ENCODE measurements at places on chromosomes 11 and 22.

GRCh38 chr11:121630041-121630440 lies 177.3 kb upstream of the SORL1-AS1 start:
- no peak for DNase-seq

DNA sequence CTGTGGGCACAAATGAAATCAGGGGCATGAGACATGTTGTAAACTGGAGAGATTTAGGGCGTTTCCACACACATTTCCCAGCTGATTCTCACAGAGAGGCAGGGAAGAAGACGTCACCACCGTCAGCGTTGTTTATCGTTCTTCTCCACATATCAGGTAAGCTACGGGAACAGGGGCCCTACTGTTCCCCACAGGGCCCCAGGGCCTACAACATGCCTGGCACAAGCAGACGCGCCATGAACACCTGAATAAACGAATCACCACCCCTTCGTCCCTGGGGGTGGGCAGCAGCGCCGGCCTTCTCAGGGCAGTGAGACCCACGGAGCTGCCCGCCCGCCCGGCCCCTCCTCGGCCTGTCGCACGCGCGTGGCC lies 342 bp downstream of the EFCAB6 start:
- DNase-seq = no peak

GRCh38 chr11:84035645-84036044 lies 749.5 kb upstream of the CCDC90B start:
- DNase-seq = no peak

- DNase-seq = no peak
Observed at GRCh38 chr22:48366056-48366455, 1461.6 kb downstream of the BRD1 start.

DNA sequence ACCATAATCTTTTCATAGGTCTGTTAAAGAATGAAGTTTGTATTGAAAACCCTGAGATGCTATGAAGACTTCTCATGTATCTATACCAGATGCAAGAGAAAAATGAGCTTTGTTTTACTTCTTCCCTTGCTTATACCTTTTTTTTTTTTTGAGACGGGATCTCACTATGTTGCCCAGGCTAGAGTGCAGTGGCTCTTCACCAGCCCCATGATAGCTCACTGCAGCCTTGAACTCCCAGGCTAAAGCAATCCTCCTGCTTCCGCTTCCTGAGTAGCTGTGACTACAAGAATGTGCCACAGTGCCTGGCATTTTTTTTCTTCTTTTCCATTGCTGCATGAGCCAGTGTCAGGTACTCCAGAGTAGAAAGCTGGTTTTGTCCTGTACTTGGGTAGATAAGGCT lies 10.8 kb downstream of the CEP295 start:
- DNase-seq = no peak

DNA sequence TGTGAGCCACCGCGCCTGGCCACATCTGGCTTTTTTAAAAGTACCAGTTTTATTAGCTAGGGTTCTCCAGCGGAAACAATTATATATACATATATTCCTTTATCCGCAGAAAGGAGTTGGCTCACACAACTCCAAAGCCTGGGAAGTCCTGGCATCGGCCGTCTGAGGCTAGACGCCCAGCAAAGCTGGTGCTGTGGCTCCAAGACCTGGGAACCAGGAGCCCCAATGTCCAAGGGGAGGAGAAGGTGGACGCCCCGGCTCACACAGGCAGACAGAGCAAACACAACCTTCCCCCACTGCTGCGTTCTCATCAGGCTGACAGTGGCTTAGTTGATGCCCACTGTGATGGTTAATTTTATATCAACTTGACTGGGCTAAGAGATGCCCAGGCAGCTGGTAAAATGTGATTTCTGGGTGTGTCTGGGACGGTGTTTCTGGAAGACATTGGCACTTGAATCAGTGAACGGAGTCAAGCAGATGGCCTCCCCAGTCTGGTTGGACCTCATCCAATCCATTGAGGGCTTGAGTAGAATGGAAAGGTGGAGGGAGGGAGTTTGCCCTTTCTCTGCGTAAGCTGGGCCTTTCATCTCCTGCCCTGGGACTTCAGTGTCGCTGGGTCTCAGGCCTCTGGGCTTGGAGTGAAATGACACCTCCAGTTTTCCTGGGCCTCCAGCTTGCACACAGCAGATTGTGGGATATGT lies 904.4 kb downstream of the BRD1 start:
- DNase-seq = no peak

GRCh38 chr22:28799606-28800307 lies 612 bp downstream of the XBP1 start:
- no peak for DNase-seq

DNA sequence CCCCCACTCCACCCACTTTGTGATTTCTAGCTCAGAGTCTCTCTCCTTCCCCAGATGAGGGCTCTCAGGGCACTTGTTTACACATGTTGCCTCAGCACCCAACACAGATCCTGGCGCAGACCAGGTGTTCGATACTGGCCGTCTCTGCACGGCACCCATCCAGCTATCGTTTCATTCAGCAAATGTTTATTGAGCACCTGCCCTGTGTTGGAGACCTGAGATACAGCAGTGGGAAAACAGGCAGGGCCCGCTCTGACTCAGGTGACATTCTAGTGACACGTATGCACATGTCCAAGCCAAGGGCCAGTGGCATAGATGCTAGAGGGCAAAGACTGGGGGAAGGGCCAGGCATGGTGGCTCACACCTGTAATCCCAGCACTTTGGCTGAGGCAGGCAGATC lies 71.9 kb downstream of the NFAM1 start:
- DNase-seq = no peak

DNA sequence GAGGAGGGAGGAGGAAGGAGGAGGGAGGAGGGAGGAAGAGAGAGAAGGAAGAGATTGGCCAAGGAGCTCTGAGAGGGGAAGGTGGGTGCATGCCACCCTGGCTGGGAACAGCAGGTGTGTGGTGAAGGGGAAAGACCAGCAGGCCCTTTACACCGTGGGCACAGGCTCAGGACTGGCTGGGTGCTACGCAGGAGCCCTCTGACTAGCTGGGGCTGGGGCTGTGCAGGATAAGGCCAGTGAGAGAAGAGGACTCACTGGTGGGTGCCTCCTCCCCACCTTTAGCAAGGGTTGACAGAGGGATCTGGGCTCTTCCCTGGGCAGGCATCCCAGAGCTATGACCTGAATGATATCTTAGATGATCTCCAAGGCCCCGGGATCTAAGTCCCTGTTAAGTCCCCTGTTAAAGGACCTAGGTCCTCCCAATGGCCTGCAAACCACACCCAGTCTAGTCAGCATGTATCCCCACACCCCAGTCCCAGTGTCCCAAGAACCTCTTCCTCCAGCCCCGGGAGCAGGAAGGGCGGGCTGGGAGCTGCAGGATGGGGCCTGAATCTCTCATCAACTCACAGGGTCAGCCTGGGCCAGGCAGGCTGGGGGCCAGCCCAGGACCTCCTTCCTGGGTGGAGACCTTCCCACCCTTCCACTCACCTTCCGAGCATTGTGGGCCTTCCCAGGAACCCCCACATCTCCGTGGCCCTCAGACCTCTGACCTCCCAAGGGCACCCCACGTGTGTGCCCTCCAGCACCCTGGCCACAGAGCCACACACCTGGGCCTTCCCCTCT lies 55.4 kb downstream of the CDKN1C start:
- DNase-seq = no peak

Measured in stimulated activated CD8-positive, alpha-beta memory T cell treated with anti-CD3 and anti-CD28 coated beads, Interleukin-15, amount 100 ng/mL, for 4 hours (primary cell).